Kidney glomerular epithelial cell (primary cell): ENCODE measurements at places on chromosomes 1 and 21.

DNA sequence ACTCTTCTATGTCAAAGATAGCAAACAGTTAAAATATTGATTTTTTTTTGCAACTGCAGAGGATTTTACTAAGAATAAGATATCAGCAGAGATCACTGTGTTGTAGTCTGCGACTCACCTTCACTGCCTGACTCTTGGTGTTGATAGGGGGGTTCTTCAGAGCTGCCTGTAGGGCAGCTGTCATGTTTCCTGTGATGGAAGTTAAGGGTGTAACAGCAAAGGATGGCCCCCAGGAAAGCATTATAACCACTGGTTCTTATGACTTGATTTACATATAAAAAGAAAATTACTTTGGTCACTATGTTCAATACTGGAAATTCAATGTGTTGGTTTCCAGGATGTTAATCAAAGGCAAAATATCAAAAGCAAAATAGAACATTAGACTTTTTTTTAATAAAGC is 2.6 kb downstream of the ARPC5 start:
- peak; percentile 18 for DNase-seq

- peak; percentile 69 for DNase-seq
Measured at GRCh38 chr21:37700641-37701202, 215.5 kb downstream of the KCNJ6 start.

GRCh38 chr1:245153552-245154428 is 995 bp upstream of the KIF26B start:
- no peak for DNase-seq

DNA sequence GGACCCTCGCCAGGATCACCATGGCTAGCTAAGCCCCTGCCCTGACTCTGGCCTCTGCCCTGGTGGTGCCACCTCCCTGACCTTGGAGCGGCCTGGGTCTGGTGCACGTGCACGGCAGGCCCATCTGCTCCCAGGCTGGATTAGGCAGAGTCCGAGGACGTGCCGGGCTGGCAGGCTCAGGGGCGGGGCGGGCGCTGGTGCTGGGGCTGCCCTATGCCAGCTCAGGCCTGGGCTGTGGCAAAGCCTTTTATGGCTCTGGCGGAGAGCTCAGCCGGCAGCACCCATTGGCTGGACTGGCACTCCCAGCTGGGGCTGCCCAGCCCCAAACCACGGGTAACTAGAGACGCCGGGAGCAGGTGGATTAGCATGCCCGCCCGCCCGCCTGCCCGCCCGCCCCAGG is 17.1 kb upstream of the EDN2 start:
- no peak for DNase-seq

DNA sequence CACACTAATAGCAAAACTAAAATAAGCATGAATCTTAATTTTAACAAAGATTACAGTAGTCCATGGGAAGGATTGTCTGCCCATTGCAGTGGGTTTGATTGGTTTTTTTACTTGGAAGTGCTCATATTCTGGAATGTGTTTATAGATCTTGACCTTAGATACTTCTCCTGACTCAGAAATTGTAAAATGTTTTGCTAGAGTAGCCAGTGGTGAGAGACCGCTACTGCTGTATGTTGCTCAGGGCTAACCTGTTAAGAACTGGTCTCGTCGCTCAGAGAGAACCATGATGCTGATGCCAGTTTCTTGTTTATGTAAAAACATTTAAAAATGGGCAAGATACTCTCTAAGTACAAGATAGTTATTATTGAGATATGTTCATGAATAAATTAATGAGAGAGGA is 99.9 kb downstream of the ROR1 start:
- DNase-seq, result peak; percentile 85

DNA sequence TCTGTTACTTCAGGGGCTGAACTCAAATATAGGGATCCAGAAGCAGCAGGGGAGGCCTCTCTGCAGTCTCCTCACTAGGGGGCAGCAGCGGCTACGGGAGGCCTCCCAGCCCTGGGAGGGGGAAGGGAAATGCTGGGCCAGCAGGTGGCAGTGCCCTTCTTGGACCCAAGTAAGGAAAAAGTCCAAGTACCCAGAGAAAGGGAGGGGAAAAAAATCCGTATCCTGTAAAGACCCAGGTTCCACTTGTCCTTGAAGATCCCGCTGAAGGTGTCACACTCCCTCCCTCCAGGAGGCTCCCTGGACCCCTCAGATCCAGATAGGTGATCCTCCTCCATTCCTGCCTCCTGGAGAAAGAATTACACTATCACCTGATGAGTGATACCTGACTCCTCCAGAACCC is 14.1 kb upstream of the NUAK2 start:
- peak; percentile 57 for DNase-seq

GRCh38 chr1:61754545-61754944 is 12.3 kb downstream of the PATJ start:
- DNase-seq, result peak; percentile 16

GRCh38 chr21:32868631-32869454 is 97.3 kb upstream of the PAXBP1 start:
- no peak for DNase-seq

DNA sequence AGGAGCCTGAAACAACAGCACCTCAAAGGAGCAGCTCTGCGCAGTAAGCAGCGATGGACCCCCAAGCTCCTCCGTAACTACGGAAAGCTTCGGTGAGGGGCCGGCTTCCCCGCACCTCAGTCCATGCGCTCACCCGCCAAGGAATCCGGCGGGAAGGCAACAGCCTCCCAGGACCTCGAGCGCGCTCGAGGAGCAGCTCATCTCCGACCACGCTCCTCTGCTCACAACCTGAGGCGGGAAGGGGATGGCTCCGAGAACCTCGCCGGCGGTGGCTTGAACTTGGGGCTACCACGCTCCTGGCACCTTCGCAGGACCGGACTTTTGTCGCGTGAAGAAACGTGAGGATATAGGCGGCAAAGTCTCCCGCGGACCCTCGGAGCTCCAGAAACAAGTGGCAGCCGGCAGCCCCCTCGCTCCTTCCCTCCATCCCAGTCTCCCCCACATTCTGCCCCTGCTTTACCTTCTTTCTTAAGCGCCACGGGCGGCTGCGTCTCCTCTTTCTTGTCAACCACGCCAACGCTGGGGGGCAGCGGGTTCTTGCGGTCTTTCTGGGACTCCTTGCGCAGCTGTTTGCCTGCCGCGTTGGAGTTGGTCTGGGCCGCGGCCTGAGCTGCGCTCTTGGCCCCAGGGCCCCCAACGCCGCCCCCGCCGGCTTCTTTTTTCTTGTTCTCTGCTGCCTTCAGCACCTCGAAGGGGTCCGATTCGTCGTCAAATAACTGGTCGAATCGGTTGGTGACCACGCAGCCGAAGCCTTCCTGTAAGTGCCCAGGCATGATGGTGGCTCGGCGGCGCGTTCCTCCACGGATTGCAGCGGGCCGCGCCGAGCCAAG is 459 bp downstream of the SERBP1 start:
- DNase-seq, result no peak

- DNase-seq, result no peak
Measured at GRCh38 chr1:44212355-44213221, 683 bp upstream of the DMAP1 start.

GRCh38 chr1:31867546-31867945 is 51.7 kb upstream of the SPOCD1 start:
- no peak for DNase-seq

- no peak for DNase-seq
Measured at GRCh38 chr1:18936471-18936813, 20.0 kb downstream of the IFFO2 start.

DNA sequence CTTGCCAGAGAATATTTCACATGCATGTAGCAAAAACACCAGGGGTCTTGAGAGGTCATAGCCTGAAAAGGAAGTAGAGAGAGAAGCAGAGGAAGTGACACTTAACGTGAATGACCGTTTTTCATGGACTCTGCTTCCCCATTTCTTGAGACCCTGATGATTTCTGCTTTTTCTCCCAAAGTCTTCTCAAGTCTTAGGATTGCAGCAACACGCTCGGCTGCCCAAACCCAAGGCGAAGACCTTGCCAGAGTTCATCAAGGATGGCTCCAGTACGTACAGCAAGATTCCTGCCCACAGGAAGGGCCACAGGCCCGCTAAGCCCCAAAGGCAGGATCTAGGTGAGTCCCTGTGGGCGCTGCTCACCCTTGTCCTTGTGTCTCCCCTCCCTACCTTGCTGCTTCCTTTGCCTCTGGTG is 12.8 kb downstream of the THEMIS2 start:
- no peak for DNase-seq
